ENCODE measurements at places on chromosomes 1 and 21.

DNA sequence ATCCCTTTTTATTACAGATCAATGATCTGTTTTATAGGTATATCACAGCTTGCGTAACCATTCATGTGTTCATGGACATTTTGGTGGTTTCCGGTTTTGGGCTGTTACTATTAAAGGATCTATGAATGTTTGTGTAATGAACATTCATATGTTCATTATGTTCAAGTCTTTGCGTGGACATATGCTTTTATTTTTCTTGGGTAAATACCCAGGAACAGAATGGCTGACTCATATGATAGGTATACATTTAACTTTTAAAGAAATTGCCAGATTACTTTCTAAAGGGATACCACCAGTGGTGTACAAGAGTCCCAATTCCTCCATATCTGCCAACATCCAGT lies 73.7 kb downstream of the SPATA46 start:
- DNase-seq, result no peak

DNA sequence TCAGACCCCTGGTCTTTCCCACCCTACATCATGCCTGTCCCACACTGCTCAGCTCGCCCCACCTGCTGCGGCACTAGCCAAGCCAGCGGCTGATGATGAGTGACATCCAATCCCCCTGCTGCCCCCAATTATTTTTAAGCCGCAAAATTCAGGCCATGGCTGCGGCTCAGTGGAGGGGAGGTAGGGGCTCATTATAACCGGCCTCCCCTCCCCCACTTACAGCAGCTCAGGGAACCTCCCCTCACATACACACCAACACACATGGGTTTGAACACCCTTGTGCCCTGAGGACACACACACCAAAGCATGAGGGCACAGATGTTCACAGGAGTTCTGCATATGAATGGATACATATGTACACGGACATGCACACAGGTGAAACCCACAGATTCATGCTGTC lies 5.3 kb downstream of the ADGRB2 start:
- DNase-seq, result no peak

DNA sequence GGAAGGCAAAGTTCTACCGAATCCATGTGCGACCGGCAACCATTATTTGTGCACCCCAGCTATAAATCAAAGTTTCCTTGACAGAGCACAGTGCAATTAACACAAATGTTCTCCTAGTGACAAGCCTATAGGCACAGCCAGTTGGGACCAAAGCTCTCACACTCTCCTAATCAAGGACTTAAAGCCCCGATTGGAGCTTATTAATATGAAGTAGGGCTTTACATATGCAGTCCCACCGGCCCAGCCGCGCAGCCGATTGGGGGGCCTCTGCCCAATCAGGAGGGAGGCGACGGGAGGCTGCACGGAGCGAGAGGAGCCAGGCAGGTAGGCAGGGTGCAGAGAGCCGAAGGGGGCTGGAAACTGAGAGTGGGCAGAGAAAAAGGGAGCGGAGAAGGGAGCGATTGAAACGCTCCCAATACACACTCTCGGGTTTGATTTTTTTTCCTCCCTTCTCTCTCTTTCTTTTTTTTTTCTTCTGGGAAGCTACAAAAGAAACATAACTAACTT lies at the start of gene ESRRG:
ESRRG (minus strand) TSS at position 156 of the 507 bp plus-strand sequence; CDS start at position 26, 130 bp downstream.
- DNase-seq, result no peak

DNA sequence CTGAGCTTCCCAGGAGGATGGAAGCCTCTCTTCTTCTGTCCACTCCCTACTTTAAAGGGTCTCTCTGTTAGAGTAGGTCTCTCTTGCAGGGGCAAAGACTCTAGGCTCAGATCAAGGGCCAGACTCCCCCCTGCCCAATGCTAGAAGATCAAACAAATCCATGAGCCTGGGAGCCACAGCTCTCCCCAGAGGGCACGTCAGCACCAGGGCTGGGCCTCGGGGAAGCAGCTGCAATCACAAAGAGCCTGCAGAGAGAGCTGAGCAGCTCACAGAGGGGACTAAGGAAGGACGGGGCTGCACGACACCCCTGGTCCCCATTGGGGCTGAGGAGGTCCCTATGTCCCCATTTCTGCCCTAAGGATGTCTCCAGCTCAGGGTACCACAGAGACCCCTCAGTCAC lies 3.9 kb downstream of the CNTN2 start:
- DNase-seq, result no peak

DNA sequence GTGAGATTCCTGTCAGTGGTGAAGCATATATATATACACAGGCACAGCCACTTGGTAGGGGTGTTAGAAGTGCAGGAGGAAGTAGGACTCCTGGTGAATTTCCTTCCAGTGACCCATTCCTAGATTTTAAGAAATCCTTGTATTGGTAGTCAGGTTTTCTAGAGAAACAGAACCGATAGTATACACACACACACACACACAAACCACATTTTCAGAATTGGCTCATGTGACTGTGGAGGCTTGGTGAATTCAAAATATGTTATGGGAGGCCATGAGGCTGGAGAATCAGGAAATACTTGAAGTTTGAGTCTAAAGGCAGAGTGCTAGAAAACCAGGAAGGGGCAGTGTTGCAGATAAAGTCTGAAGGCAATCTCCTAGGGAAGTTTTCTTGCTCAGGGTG lies 114.2 kb downstream of the FCRL5 start:
- DNase-seq, result no peak

DNA sequence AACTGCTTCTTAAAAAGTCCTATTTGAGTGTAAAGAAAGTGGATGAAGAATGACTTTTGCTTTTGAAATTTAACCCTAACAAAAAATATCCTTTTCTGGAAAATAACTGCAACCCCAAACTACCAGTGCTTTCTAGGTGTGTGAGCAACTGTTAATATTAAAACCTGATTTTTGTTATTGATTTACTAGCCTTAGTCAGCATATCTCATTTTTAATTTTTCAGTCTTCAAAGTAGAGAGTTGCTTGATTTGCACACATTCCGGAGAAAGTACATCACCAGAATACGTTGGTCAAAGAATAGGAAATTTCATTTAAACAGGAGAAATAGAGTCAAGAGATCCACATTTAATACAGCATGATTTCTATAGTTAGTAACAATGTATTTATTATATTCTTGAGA lies 141.8 kb upstream of the ADAMTS5 start:
- DNase-seq, result no peak

- DNase-seq, result no peak
Observed at GRCh38 chr1:226542623-226543103, 5.9 kb upstream of the STUM start.

DNA sequence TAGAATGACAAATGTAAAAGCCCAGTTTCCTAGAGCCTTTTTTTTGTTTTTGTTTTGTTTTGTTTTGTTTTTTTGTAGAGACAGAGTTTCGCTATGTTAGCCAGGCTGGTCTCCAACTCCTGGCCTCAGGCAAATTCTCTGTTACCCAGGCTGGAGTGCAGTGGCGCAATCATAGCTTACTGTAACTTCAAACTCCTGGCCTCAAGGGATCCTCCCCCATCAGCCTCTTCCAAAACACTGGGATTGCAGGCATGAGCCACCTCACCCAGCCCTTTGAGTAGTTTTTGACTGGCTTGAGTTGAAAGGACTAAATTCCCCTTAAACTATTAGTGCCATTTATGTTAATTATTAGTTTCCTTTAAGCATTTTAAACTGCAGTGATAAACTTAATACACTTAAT lies 28.8 kb upstream of the ZBTB18 start:
- DNase-seq, result no peak

- no peak for DNase-seq
Observed at GRCh38 chr1:5858844-5859407, 133.3 kb downstream of the NPHP4 start.

DNA sequence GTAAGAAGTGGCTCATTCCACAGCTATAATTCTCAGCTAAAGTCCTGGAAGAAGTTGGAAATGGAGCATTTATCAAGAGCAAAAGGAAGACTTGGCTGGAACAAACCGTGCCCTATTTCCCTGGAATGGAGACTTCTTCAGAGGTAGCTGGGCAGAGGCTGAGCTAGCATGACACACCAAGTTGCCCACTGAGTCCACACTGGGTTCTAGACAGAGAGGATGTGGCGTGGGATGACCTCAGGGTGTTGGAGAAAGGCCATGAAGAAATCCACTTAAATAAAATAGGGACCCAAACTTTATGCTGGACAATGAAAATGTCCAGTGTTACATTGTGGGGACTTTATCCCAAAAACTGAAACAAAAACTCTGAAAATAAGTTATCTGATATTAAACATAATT lies 116.2 kb downstream of the KCNJ6 start:
- DNase-seq, result no peak

GRCh38 chr1:47629201-47629600 lies 191.4 kb downstream of the FOXD2 start:
- DNase-seq, result no peak

- no peak for DNase-seq
Observed at GRCh38 chr21:28899744-28900143, 92.9 kb downstream of the LTN1 start.

GRCh38 chr1:154328318-154329151 lies 3.2 kb downstream of the ATP8B2 start:
- DNase-seq, result peak; percentile 85

GRCh38 chr1:44433209-44433608 lies 28.2 kb downstream of the RNF220 start:
- no peak for DNase-seq

- DNase-seq, result no peak
Observed at GRCh38 chr1:148307583-148308185, 155.6 kb upstream of the NBPF11 start.

DNA sequence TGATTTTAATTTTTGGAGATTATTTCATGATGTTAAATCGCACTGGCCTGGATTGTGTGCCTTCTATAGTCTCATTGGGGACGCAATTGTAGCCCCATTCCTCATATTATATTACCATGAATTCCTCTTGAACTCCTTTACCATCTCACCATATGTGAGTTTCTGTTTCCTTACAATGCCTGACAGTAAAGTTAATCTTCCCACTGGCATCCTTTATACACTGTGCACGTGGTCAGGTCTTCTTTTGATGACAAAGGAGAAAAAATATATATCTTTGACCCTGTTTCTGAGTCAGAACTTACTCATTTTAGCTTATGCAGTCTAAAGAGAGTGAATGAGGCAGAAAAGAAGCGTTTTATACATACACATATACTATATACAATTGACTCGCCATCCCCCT lies 774 bp upstream of the ABL2 start:
- DNase-seq, result no peak

GRCh38 chr21:30447056-30447455 lies 7.0 kb downstream of the KRTAP15-1 start:
- no peak for DNase-seq

- no peak for DNase-seq
Observed at GRCh38 chr1:37809942-37810341, 1.9 kb upstream of the YRDC start.

GRCh38 chr1:220827445-220828178 lies 40.9 kb downstream of the MTARC1 start:
- DNase-seq, result no peak

GRCh38 chr1:226974544-226975258 lies 34.6 kb downstream of the COQ8A start:
- no peak for DNase-seq

GRCh38 chr1:247008406-247008799 lies 546 bp upstream of the ZNF695 start:
- no peak for DNase-seq

GRCh38 chr1:230084408-230085177 lies 17.6 kb downstream of the GALNT2 start:
- no peak for DNase-seq

DNA sequence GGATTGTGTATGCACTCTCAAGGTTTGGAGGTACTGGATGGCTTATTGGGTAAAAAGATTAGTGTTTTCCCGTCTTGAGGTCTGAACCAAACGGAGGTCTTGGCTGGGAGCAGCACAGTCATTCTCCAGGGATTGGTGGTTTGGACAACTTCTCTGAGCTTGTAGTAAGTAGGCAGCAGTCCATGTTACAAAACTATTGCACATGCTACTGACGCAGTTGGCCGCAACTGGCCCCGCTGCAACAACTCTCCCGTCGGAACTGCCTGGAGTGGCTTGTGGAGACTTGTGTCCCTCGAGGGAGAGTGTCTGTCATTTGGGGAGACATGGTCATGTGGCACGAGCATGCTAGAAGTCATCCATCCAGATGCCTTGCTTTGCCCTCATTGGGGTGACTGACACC lies 276.0 kb downstream of the TM2D1 start:
- no peak for DNase-seq

- no peak for DNase-seq
Observed at GRCh38 chr1:175900171-175900570, 156.8 kb upstream of the TNR start.

- DNase-seq, result no peak
Observed at GRCh38 chr1:53195246-53196016, 1.2 kb upstream of the CPT2 start.

- no peak for DNase-seq
Observed at GRCh38 chr1:210505601-210506496, 177.1 kb downstream of the HHAT start.

DNA sequence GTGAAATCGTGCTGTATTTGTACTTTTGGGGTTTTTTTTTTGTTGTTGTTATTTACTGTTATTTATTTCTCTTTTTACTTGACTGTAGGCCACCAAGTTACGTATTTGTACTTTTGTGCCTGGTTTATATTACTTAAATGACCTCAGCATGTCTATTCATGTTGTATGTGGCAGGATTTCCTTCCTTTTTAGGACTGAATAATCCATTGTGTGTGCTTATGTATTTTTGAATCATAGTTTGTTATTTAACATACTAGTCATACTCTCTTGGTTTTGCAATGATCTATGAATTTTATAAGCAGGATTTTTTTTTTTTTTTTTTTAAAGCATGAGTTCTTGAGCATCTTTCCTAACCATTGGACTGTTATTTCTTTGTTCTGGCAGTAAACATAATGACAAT lies 51.2 kb downstream of the RNF2 start:
- DNase-seq, result no peak

- no peak for DNase-seq
Observed at GRCh38 chr1:56304975-56305374, 274.4 kb downstream of the PLPP3 start.

GRCh38 chr21:46307625-46308024 lies 16.0 kb downstream of the C21orf58 start:
- DNase-seq, result no peak

DNA sequence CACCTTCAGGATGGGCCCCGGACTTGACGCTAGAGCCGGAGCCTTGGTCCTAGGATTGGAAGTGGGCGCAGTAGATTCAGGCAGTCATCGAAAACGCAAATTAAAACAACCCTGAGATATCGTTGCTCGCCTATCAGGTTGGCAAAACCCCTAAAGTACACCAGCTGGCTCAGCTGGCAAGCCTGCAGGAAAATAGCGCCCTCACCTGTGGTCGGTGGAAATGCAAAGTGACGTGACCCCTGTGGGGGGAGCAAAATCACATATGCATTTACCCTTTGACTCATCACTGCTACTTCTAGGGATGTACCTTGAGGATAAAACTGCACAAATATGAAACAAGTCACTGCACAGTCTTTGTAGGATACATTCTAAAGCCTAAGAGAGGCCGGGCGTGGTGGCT lies 170.3 kb upstream of the TMEM51 start:
- DNase-seq, result no peak
